ENCODE measurements at places on chromosomes 6 and 20.
A peak's percentile ranks its signal among the peaks of the same experiment; 100 is the strongest.

- DNase-seq = peak; percentile 14
Observed at GRCh38 chr20:49534255-49534712, 33.7 kb downstream of the PTGIS start.

- no peak for DNase-seq
Observed at GRCh38 chr6:169073311-169073710, 180.3 kb downstream of the THBS2 start.

DNA sequence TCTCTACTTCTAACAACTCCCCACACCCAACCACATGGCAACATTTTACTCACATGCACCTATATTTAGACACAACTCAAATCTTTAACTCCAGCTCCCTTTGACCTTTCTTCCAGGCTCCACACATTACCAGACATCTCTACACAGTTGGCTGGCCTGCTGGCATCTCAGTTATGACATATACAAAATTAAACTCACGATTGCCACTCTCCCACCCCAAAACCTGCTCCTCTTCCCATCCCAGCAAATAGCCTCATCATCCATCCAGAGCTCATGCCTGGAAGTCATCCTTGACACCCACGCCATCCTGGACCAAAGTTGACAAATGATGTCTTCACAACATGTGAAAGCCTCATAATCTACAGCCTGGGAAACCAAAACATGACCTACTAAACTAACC is 176.6 kb downstream of the PKHD1 start:
- DNase-seq = no peak

- DNase-seq = no peak
Observed at GRCh38 chr6:157513004-157513603, 132.1 kb downstream of the ZDHHC14 start.

- no peak for DNase-seq
Observed at GRCh38 chr6:113290684-113291083, 566.5 kb upstream of the MARCKS start.

DNA sequence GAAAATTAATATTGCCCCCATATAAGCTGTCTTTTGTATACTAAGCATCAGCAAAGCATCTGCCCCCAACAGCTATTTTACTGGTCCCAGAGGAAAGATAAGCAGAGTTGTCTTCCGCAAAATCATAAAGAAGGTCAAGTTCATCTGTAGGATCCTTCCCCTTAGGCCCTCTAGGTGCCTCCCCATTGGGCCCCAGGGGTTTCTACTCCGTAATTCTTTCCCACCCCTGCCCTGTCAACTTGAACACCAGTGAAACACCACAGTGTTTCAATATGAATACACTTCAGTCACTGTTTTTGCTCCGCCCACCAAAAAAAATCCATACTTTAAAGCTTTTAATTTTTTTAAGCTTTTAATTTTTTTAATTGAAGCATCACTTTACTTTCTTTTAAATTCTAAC is 159.2 kb downstream of the ATXN1 start:
- DNase-seq = no peak

- no peak for DNase-seq
Observed at GRCh38 chr20:2820084-2820895, 4.1 kb downstream of the TMEM239 start.

DNA sequence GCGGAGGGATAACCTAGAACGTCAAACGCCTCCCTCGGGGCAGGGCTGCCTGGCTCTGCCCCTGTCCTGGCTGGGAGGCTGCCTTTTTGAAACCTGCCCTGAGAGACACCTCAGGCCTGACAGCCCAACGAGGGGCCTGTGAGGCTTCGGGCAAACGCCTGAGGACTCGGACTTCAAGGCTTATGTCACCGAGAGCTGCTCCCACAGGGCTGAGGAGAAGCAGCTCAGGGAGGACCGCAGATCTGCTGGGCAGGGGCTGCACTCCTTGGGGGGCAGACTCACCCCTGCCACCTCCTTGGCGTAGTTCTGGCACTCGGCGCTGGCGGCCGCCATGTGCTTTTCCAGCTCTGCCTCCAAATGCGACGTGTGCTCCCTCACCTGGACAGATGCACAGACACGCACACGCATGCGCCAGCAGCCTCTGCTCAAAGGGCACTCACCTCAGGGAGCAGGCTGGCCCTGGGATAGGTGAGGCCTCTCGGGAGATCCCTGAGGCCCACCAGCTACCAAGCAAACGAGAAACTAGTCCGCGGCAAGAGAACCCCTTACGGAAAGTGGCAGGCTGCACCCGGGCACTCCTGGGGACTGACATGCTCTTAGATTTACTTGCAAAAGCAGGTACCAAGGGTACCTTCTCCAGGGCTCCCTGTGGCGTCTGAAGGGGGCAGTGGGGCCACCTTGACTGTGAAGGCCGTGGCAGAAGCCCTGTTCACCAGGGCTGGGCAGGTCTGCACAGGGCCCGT is 49.6 kb downstream of the DSTN start:
- DNase-seq = no peak

DNA sequence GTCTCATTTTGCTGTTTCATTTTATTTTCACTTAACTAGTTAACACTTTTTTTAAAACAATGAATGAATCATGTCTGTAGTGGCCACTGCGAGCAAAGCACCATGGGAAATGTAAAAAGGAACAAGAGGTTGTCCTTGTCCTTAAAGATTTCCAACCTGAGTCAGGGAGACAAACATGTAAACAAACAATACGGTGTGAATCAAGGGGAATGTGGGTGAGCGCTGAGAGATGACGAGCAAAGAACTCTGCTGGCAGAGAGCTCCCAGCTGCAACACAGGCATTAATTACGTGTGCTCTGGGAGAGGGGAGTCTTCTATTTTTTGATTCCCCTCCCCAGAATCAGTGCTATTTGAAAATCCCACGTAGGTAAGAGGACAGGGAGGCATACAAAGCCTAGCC is 84.3 kb downstream of the ATXN1 start:
- DNase-seq = no peak

- no peak for DNase-seq
Observed at GRCh38 chr6:7418238-7418905, 28.8 kb downstream of the RIOK1 start.

DNA sequence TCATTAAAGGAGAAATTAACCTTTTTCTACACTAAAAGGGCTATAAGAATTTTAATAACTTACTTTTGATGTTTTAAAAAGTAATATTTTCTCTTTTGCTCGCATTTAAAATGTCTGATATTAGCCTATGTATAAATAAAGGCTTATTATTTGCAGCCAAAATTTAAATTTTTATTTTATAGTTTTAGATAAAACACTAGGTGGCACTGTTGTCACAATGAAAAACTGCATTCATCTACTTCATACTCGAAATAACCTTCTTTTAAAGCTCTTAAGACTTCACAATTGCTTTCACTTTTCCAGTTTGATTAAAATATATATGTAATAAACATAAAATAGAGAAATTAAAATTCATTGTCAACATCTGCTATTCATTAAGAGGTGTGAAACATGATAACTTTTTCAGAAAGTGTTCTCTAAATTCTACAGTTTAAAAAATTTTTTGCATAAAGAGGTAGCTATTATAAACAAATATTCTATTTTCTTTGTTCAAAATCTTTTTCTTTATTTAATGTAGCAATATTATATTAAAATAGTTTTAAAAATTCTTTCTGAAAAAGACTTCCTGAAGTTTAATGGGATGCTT is 78.8 kb upstream of the DEFB112 start:
- DNase-seq = no peak

- DNase-seq = no peak
Observed at GRCh38 chr6:40276141-40276540, 311.0 kb downstream of the LRFN2 start.

DNA sequence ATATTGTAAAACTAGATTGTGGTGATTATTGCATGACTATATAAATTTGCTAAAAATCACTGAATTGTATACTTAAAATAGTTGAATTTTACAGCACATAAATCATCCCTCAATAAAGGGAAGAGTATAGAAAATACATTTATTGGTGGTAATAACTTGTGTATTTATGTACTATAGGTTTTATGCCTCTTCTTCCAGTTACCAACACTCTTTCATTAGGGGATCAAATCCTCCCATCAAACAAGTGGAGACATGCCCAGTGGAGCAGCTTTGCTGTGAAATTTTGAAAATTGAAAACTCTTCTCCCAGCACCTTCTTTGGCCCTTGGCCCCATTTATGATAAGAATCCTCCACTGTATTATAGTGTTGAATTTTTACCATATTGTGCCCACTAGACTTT is 10.1 kb upstream of the SSR1 start:
- no peak for DNase-seq

DNA sequence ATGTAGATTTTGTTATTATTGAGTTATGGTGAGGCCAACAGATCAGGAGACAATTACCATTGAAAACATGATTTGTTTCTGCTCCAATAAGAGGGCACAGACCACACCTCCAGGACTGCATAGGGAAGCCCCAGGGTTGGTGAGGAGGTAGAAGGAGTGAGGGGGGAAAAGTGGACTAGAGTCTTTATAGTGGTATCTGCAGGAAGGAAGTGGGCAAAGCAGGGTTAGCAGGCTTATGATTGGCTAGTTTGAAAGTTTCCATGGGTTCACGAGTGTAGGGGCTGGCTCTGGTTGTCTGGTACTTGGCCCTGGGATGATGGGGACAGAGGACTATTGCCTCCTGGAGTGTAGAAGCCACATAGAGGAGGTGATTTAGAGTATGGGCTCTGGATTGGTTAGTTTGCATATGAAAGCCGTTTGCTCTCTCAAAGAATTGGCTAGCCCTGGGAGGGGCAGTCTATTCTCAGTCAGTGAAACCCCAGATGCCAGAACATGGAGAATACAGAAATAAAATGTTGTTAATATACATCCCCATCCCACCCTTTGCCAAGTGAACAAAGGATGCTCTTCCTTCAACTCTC is 156.6 kb downstream of the KLHL32 start:
- DNase-seq = no peak

GRCh38 chr20:16556301-16556700 is 16.9 kb downstream of the KIF16B start:
- no peak for DNase-seq

GRCh38 chr6:37463110-37463509 is 30.1 kb downstream of the CMTR1 start:
- DNase-seq = no peak

DNA sequence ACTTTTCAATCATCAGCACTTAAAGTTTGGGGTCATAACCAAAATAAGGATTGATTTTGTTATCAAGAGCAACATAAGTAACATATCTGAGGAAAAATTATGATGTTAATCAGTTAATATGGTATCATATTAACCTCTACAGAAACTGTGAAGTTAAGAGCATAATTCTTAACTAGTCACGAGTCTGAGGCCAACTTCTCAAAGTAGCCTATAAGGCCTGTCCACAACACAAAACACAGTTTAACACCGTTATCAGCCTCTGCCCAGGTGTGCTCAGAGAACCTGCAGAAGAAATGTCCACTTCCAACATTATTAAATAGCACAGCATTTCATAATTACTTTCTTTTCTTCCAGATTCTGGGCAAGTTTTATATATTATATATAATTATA is 1.1 kb downstream of the STX7 start:
- DNase-seq = no peak

GRCh38 chr6:14644381-14644780 is 526.8 kb downstream of the CD83 start:
- no peak for DNase-seq

- peak; percentile 24 for DNase-seq
Observed at GRCh38 chr20:51497542-51498467, 44.7 kb downstream of the NFATC2 start.

- no peak for DNase-seq
Observed at GRCh38 chr6:22411376-22412105, 114.7 kb upstream of the PRL start.

DNA sequence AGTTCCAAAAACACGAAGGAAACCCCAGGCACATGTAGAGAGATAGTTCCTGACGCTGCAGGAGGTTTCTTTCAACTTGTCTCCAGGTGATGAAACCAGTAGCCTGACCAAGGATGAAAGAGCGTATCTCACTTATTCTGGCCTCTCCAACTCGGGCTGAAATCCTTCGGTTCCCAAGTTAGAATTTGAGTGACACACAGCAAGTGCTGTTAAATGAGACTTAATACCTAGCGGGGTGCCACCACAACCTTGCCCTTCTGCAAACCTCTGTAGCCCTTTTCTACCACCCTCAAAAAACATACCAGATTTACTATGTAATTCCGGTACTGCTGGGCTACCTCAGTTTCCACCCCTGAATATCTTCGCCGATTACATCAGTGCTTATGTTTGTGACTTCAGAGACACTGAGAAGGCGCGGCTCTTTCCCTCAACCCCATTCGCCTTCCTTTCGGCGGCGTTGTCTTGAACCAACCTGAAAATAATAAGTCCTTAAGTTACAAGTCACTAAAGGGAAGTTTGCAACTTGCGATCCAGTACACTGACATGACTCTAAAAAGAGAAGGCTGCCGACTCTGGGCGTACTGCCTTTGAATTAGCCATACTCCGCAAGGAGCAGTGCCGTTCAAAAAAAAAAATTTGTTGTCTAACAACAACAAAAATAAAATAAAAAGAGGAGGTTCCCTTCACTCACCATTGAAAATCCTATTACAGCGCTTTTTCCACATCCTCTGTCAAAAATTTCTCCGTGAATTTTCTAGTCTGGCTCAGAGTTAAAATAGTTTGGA is 194.9 kb upstream of the ZNF184 start:
- DNase-seq = no peak

DNA sequence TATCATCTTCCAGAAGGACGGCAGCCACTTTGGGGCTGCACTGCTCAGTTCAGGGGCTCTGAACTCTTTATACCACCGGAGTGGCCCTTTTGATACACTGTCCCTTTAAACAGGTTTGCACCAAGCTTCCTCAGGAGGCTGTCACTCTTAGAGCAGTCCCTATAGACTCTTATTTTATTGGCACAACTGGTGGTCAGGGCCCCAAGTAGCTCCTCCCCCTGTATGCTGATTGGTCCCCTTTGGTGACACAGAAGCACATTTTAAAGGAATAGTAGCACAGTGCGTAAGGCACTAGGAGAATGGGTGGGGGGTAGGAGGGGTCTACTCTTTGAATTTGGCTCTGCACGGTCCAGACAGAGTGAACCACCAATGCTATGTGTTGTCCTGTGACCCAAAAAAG is 122.6 kb upstream of the MLN start:
- no peak for DNase-seq

DNA sequence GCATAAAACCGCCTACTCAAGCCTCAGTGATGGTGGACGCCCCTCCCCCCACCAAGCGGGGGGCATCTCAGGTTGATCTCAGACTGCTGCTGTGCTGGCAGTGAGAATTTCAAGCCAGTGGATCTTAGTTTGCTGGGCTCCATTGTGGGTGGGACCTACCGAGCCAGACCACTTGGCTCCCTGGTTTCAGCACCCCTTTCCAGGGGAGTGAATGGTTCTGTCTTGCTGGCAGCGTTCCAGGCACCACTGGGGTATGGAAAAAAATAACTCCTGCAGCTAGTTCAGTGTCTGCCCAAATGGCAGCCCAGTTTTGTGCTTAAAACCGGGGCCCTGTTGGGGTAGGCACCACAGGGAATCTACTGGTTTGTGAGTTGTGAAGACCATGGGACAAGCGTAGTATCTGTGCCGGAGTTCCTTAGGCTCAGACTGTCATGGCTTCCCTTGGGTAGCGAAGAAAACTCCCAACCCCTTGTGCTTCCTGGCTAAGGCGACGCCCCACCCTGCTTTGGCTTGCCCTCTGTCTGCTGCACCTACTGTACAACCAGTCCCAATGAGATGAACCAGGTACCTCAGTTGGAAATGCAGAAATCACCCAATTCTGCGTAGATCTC is 1334.5 kb upstream of the ADGRB3 start:
- DNase-seq = no peak

GRCh38 chr6:32183483-32184083 is 470 bp downstream of the AGER start:
- DNase-seq = no peak

All from T-cell (primary cell).